ENCODE measurements at places on chromosomes 3 and 15. TPM values are rescaled to one million over a fixed set of nuclear protein-coding genes. Genes with fewer than 3 reads are reported as not detected.

GRCh38 chr3:150210461-150211110 lies 197.5 kb upstream of the TSC22D2 start:
- no peak overlapping the region for H3K4me3 ChIP-seq
- H3K27me3 ChIP-seq: no peaks in the 10 kb centered on the region
- no peak overlapping the region for H3K27ac ChIP-seq
- no peaks in the 10 kb centered on the region for H3K4me1 ChIP-seq
- no peak for DNase-seq

DNA sequence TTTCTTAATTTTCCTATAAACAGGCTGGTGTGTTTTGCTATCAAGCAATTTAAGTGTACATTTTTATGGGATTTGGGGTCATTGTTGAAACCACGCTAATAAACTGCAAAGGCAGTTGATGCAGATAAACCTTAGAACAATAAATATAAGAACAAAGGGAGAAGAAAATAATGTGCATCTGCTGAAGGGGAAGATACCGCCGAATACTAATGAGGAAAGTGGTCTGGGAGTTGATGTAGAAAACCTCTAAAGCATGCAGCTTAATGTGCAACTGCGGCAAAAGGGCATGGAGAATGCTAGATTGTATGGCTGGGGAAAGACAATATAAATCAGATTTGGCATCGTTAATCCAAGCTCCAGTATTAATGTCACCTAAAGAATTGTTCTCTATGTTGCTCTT lies 29.8 kb upstream of the CHL1 start:
- no peaks in the 10 kb centered on the region for H3K4me1 ChIP-seq
- no peaks in the 10 kb centered on the region for H3K27me3 ChIP-seq
- no peaks in the 10 kb centered on the region for H3K36me3 ChIP-seq
- H3K27ac ChIP-seq: peak overlapping the region; percentile 45
- H3K4me3 ChIP-seq: no peak overlapping the region

GRCh38 chr3:47421741-47422649 lies 41.2 kb downstream of the PTPN23 start:
- DNase-seq: no peak
- H3K4me3 ChIP-seq: no peak overlapping the region
- H3K4me1 ChIP-seq: peaks cover 9% of the 10 kb centered on the region
- peaks cover 90% of the 10 kb centered on the region for H3K36me3 ChIP-seq
- peak overlapping the region; percentile 80 for H3K27ac ChIP-seq

DNA sequence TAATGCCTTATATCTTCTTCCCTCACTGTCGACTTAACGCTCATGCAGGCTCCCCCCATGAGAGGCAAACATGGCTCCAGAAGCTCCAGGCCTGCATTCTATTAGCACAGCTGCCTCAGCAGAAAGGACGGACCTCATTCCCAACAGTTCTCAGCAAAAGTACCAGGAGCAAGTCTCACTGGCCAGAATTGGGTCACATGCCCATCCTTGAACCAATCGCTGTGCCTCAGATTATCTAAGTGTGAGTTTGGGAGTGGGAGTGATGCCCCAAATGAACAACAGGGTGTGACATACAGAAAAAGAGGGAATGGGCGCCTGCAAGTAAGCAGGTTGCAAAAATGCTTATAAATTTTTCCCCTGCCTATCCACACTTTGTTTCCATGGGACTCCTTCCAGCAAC lies 4.3 kb upstream of the RAD18 start:
- peaks cover 14% of the 10 kb centered on the region for H3K4me1 ChIP-seq
- no peak for DNase-seq
- H3K27ac ChIP-seq: no peak overlapping the region
- no peak overlapping the region for H3K4me3 ChIP-seq
- H3K36me3 ChIP-seq: no peaks in the 10 kb centered on the region

GRCh38 chr3:38958026-38958720 lies 93.6 kb downstream of the SCN11A start:
- H3K27ac ChIP-seq: no peak overlapping the region
- H3K4me1 ChIP-seq: no peaks in the 10 kb centered on the region
- no peaks in the 10 kb centered on the region for H3K27me3 ChIP-seq

DNA sequence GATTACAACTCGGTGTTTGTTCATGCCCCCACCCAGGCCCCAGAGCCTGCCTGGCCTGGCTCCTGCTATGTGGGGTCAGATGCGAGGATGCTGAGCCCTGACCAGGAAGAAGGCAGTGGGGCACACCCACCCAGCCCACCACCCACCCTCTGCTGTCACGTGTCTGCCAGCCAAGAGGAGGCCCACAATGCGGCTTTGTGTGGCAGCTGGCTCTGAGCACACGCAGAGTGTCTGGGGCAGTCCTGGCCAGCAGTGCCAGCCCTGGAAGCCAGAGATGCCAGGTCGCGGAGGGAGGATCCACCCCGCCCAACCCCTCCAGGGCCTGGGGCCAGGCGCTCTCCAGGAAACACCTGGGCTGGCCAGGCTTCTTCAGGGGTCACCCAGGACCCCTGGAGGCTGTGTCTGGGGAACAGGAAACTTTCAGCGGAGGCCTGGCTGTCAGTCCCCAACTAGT lies 26.4 kb upstream of the KLF13 start:
- peak; percentile 18 for DNase-seq
- H3K27me3 ChIP-seq: no peaks in the 10 kb centered on the region
- H3K27ac ChIP-seq: peak overlapping the region; percentile 66
- H3K4me1 ChIP-seq: peaks cover 73% of the 10 kb centered on the region
- no peak overlapping the region for H3K4me3 ChIP-seq

DNA sequence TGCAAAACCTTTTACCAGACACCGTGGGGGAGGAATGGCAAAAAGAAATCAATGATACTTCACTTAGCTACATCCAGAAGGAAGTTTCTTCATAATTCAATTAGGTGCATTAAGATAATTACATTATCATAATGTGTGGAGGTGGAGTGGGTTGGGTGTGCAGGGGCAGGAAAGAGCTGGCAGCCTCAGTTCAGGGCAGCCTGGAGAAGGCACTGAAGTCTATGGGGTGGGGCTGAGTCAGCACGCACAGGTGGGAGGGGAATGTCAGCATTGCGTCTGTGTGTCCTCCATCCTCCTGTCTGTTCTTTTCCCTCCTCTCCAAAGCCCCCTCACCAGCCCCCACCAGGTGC lies 278.8 kb downstream of the GABRG3 start:
- no peak overlapping the region for H3K27ac ChIP-seq
- H3K36me3 ChIP-seq: no peaks in the 10 kb centered on the region

DNA sequence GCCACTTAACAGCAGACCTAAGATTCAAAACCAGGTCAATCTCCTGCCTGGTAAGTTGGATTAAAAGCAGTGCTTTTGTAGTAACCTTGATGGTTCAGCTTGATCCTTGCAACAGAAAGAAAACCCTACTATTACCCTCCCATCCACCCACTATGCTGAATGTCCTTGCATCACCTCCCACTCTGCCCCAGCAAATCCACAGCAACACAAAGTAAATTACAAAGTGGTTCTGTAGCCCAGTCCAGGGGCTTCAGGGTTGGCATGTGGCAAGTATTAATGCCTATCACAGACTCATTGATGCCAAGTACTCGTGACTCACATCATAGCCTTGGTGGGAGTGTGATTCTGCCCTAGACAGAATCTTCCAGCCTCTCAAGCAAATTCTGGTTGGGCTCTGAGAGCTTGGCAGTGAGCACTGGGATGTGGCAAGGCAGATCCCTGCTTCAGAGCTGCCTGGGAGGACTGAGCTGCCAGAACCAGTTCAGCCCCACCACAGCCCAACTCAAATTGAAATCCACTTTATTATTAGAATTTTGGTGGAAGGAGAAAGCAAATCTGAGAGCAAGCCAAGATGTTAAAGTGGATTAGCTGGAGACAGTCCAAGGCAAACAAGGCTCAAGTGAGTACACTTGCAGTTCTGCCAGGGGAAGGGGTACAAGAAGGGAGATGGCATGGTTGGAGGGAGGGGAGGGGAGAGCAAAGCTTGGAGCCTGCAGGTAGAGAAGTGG lies 225.8 kb upstream of the UMPS start:
- H3K36me3 ChIP-seq: no peaks in the 10 kb centered on the region
- H3K27me3 ChIP-seq: no peaks in the 10 kb centered on the region
- no peaks in the 10 kb centered on the region for H3K4me1 ChIP-seq
- H3K4me3 ChIP-seq: no peak overlapping the region
- no peak overlapping the region for H3K27ac ChIP-seq

GRCh38 chr3:60434323-60434722 lies 816.9 kb downstream of the FHIT start:
- no peak overlapping the region for H3K27ac ChIP-seq
- H3K4me1 ChIP-seq: no peaks in the 10 kb centered on the region
- no peaks in the 10 kb centered on the region for H3K27me3 ChIP-seq
- H3K36me3 ChIP-seq: no peaks in the 10 kb centered on the region

DNA sequence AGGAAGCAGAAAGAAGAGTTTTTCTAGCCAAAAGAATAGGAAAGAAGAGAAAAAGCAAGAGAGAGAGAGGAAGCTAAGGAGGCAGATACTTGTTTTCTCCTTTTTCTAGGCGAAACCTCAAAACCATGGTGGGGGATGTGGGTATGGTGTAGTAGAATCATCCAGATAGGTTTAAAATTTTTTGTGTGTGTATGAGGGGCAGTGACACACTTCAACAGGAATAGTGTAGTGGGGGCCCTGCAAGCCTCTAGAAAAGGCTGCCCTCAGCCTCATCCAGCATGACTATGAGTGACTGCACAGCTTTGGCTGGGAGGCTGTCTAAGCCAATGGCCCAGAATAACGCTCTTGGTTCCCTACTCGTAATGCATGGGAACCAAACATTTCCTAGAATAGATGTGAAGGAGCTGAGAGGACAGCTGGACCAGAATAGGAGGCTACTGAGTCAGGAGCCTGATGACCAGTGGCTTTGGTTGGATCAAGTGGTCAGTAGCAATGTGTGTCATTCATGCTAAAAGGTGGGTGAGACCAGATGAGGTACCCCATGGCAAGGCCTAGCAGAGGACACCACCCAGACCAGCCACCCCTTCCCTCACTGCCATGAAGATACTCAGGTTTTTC lies 24.4 kb downstream of the MOBP start:
- no peak for DNase-seq
- H3K27ac ChIP-seq: no peak overlapping the region
- no peaks in the 10 kb centered on the region for H3K4me1 ChIP-seq
- no peak overlapping the region for H3K4me3 ChIP-seq
- no peaks in the 10 kb centered on the region for H3K36me3 ChIP-seq

DNA sequence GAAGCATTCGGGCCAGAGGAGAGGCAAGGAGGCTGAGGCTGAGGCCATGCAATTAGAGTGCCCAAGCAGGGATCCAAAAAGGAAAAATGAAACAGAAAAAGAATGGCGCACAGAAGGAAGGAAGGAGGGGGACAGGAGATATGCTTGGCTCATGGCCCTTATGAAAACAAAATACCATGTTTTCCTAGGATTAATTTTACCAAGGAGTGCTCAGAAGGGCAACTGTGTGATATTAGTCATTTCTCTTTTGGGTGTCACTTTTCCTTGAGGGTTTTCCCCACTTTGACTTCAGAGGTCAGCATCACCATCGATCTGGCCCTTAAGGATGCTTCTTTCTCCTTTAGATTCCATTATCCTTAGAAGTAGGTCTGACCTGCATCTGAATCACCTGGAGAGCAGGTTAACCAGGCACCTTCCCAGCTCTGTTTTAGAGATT lies 1.4 kb downstream of the PARP14 start:
- H3K4me3 ChIP-seq: peak overlapping the region; percentile 91
- H3K27ac ChIP-seq: peak overlapping the region; percentile 98
- H3K27me3 ChIP-seq: no peaks in the 10 kb centered on the region
- no peak for DNase-seq
- peaks cover 11% of the 10 kb centered on the region for H3K4me1 ChIP-seq

DNA sequence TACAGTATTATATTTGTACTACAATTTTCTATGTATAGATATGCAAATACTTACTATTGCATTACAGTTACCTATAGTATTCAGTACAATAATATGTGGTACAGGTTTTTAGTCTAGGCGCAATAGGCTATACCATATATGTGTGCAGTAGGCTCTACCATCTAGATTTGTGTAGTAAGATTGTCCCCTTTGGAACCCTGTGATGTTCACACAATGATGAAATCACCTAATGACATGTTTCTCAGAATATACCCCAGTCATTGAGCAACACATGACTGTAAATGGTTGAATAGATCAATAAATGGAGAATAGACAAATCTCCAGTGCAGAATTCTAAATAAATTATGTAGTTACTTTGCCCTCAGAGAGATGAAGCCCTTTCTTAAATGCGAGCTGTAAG lies 17.6 kb upstream of the TMC3 start:
- H3K27ac ChIP-seq: no peak overlapping the region
- no peak overlapping the region for H3K4me3 ChIP-seq
- H3K4me1 ChIP-seq: no peaks in the 10 kb centered on the region
- no peaks in the 10 kb centered on the region for H3K36me3 ChIP-seq
- H3K27me3 ChIP-seq: no peaks in the 10 kb centered on the region
- no peak for DNase-seq

- H3K27ac ChIP-seq: no peak overlapping the region
- no peak for DNase-seq
- no peak overlapping the region for H3K4me3 ChIP-seq
- no peaks in the 10 kb centered on the region for H3K27me3 ChIP-seq
- peaks cover 6% of the 10 kb centered on the region for H3K4me1 ChIP-seq
- no peaks in the 10 kb centered on the region for H3K36me3 ChIP-seq
Observed at GRCh38 chr3:120763601-120764000, 21.1 kb downstream of the GTF2E1 start.

DNA sequence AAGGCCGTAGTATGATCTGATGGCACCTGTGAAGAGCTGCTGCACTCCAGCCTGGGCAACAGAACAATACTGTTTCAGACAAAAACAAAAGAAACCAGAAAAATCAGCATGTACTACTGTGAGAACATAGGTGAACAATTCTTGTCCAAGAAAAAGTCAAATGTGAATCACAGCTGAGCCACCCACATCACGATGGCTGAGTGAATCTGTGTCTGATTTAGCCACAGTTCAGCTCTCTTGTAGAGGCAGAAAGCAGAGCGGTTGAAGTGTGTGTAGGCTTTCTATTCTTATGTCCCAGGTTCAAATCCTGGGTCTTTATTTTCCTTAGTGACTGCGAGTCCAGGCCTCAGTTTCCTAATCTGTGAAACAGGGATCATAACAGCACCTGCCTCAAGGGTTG lies 4.4 kb upstream of the FURIN start:
- H3K36me3 ChIP-seq: no peaks in the 10 kb centered on the region
- no peak overlapping the region for H3K27ac ChIP-seq
- H3K4me1 ChIP-seq: peaks cover 3% of the 10 kb centered on the region
- no peak overlapping the region for H3K4me3 ChIP-seq

- no peaks in the 10 kb centered on the region for H3K36me3 ChIP-seq
- H3K27me3 ChIP-seq: no peaks in the 10 kb centered on the region
- H3K27ac ChIP-seq: no peak overlapping the region
- no peak overlapping the region for H3K4me3 ChIP-seq
- H3K4me1 ChIP-seq: no peaks in the 10 kb centered on the region
Observed at GRCh38 chr3:114582929-114583328, 289.1 kb downstream of the TIGIT start.

The DCLK3 gene
- 37.3 TPM for total RNA-seq

The TTLL13 gene
- total RNA-seq: not detected

The XPC gene
- total RNA-seq: 57.9 TPM

The DAPK2 gene
- total RNA-seq: 54.0 TPM

The NEDD4 gene
- 8.4 TPM for total RNA-seq

The STX19 gene
- total RNA-seq: not detected

The C3orf85 gene
- not detected for total RNA-seq

The AP3B2 gene
- total RNA-seq: 1.3 TPM

The DGKG gene
- 2.2 TPM for total RNA-seq

The PLIN1 gene
- 291 TPM for total RNA-seq

The PIGX gene
- 36.5 TPM for total RNA-seq

The MAP6D1 gene
- 5.7 TPM for total RNA-seq

The GOLGA8Q gene
- total RNA-seq: 1.5 TPM

The DPPA2 gene
- total RNA-seq: not detected

Measured in tibial nerve (tissue), 4 donors.